ENCODE measurements at places on chromosomes 11 and 22.

DNA sequence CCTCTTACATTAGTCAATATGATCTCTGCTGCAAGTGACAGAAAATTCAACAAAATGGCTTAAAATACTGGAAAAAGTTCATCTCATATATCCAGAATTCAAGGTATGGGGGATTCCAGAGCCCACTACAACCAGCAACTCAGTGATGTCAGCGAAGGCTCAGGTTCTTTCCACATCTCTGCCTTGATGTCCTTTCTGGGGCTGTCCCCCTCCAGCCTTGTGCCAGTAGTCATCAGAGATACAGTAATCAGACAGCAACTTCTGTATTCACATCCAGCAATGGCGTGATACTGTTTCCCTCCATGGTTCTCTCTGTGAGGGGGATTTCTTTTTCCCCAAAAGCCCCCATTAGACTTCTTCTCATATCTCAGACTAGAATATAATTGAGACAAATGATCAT, 103.4 kb upstream of the USP47 start:
- DNase-seq, result no peak

DNA sequence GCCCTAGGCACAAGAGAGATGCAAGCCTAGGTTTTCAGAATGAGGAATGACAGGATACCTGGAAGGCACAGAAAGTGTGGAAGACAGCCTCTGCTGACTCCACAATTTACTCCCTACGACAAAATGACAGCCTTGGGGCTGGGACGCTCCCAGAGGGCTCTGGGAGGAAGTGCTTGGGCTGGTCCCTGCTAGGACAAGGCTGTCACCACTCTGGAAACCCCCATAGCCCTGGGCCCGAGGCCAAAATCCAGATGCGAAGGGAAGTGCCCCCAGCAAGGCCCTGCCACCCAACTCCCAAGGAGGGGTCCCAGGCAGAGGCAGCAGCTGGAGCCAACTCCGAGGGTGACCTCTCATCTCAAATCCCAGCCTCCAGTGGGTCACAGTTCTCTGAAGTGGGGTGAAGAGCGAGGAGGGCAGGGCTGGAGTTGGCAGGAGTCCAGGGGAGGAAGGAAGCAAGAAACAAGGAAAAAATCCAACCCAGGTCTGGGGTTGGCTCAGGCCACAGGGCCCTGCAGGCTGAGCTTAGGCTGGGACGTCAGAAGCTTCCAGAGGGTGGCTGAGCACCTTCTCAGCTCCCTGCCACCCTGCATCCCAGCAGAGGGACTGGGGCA, 6.3 kb upstream of the CDC42EP2 start:
- DNase-seq, result no peak

GRCh38 chr11:18304745-18305144, 17.2 kb downstream of the HPS5 start:
- no peak for DNase-seq

DNA sequence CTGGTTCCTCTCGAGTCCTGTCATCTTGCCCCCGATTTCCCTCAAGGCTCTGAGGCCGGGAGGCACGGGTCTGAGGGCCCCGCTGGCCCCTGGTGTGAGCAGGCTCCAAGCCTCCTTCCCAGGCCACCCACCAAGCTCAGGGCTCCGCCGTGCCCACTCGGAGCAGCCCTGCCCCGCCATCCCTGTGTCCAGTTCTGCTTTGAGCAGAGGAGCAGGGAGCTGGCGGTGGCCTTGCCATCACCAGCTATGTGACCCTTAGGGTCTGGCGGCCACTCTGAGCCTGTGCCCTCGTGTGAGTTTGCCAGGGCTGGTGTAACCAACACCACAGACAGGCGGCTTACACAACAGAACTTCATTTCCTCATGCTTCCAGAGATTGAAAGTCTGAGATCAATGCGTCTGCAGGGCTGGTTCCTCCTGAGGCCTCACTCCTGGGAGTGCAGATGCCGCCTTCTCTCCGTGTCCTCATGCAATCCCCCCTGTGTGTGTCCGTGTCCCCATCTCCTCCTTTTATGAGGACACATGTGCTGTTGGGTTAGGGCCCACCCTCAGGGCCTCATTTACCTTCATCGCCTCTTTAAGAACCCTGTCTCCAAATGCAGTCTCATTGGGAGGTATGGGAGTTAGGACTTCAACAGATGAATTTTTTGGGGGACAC, 36.5 kb upstream of the CELSR1 start:
- DNase-seq, result no peak

- no peak for DNase-seq
These were observed 359.8 kb downstream of the LRRC4C start for GRCh38 chr11:41099654-41100053.

DNA sequence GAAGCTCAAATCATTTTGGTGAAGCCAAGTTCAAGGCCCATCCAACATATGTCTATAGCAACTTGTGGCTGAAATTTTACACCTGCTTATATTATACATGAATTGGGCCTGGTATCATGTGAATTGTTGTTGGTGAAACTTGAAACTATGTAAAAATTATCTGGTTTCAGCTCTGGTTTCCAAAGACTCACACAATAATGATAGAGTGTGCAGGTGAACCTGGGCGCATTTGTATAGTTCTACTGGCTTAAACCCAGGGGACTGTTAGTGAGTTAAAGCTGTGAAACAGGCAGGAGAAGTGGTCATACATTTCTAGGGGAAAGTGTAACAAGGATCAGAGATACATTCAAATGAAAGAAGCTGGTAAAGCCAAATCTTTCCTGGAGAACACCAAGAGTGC, 627.3 kb downstream of the METTL15 start:
- DNase-seq, result no peak

DNA sequence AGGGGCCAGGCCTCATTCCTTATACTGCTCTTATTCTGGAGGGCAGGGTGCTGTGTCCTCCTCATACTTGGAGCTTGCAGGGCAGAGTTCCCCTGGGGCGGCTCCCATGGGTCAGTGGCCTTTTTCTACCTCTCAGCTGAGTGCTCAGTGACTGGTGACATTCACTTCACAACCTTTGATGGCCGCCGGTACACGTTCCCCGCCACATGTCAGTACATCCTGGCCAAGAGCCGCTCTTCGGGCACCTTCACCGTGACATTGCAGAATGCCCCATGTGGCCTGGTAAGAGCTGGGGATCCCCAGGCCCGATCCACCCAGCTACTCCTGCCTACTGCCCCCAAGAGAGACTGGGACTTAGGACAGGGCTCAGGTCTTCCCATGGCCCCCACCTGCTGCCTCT, 14.5 kb downstream of the OTOG start:
- no peak for DNase-seq

DNA sequence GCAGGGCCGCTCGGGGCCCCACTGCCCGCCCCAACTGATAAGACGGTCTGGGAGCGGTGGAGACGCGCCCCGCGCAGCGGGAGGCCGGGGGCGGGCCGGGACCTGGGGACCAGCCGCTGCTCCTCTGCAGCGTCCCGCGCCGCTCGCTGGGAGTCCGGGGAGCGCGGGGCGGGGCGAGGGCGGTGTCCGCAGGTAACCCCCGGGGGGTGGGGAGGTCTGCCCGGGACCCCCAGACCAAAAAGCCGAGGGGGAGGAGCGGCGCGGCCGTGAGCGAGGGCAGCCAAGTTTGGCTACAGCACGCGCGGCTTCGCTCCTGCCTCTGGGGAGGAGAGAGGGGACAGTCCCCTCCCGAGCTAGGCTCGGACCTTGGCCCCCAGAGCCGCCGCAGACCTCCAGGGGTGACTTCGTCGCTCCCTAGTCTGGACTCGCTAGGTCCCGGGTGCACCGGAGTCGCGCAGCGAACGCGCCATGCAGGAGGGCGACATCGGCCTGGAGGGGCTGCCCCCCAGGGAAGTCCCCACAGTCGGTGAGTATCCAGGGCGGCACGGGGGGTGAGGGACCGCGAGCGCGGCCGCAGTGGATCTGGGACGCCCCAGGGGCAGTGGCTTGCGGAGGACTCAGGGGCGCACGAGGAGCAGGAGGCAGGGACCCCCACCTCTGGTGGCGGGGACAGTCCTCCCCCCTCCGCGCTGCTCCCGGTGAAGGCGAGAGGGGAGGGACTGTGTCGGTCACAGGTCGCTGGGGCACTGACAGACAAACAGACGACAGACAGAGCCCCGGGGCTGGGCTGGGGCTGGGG, 92.3 kb upstream of the ANO1 start:
- DNase-seq, result no peak

- no peak for DNase-seq
These were observed 15.7 kb downstream of the TMEM121B start for GRCh38 chr22:17105143-17106129.

DNA sequence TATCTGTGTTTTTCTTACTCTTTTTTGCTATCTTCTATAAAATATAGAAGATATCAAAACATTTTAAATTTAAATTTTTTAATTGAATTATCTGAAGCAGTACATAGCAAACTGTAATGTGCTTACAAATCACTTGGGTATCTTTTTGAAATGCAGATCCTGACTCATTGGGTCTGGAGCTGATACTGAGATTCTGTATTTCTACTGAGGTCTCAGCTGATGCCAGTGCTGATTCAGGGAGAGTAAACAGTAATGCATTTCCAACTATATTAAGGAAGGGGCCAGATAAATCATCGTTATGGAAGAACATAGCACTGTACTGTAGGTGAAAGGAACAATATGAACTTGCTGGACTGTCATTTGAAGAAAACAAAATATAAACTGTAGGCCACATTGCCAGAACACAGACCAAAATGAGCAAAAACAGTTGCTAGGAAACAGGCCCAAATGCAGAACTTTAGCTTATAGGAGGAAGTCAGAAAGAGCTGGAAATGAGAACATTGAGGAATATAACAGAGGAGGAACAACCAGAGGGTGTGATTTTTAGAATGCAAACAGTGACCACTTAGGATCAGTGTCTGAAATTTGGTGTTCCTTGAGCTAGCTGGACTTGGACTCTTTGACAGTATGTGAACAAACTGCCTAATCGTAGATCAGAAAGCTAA, 3.3 kb downstream of the ARL14EP start:
- DNase-seq, result no peak

- no peak for DNase-seq
These were observed 64.3 kb downstream of the CYB5R2 start for GRCh38 chr11:7609015-7609414.

DNA sequence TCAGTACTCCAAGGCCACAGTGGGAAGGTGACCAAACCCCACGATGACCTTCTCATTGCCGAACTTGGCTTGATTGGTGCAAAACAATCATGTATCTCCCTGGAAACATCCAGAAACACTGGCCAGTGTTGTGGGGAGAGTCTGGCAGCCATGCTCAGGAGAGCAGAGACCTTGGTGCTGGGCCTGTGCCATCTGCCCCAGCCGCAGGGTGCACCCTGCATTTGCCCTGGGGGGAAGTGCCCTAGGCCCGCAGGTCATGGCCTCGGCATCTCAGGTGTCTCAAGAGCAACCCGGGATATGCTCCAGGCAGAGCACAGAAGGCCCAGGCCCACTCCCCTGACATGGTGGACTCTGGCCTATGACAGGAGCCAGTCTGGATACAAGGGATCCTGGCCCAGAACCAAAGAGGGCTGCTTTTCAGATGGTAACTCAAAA, 23.7 kb downstream of the ARVCF start:
- DNase-seq, result no peak

GRCh38 chr11:107740271-107740670, 28.4 kb upstream of the SLN start:
- no peak for DNase-seq

- no peak for DNase-seq
These were observed 2.9 kb upstream of the HTATIP2 start for GRCh38 chr11:20360650-20361049.

DNA sequence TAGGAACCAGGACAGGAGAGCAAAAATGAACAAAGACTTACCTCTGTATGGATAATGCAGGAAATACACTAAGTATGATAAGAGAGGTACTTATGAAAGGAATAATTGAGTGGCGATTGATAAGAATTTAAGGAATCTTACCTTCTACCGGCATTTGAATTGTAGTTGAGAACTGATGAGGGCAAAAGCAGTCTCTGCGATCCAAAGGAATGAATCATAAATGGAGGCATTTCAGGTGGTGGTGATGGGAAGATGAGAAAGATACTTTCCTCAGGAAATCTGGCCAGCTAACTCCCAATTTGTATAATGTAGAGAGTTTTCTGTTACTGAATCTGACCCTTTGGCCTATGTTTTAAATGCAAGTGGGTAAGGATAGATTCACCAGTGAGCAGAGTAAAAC, 71.9 kb upstream of the C11orf87 start:
- DNase-seq, result no peak

- DNase-seq, result no peak
These were observed 19.8 kb upstream of the SLC29A2 start for GRCh38 chr11:66391322-66391721.

DNA sequence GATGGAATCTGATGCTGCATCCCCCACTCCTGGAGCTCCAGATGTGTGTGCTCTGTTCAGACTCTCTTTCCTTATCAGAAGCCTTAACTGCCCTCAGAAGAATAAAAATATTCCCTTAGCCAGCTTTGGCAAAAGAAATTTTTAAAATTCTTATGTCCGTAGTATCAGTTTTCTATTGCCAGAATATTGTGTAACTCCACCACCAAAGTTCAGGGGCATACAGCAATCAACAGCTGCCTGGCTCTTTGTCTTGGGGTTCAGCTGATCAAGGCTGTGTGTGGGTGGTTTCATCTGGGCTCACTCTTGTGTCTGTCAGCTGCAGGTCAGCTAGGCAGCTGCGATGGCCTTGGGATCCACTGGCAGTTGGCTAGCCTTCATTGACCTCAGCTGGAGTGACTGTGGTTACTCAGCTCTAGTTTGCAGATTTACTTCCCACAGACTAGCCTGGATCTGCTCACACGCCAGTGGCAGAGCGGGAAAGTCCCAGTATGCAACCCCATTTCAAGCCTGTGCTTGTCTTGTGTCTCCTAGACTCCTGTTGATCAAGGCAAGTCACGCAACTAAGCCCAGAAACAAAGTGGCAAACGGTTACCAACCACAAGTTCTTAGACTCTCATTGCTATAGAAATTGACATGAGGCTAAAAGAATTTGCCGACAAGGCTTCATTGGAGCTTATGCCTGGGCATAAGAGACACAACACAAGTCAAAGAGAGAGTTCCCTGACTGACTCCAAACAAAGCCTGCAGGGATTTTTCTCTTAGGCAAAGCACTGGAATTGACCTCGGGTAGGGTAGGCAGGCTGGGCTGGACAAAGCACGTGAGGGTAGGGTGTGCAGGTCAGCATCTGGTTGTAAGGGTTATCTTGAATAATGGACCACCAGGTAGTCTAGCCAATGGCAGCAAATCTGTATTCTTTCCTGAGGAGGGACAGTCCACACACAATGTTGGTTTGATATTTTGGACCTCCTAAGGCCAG, 7.5 kb downstream of the TMEM138 start:
- DNase-seq, result no peak

DNA sequence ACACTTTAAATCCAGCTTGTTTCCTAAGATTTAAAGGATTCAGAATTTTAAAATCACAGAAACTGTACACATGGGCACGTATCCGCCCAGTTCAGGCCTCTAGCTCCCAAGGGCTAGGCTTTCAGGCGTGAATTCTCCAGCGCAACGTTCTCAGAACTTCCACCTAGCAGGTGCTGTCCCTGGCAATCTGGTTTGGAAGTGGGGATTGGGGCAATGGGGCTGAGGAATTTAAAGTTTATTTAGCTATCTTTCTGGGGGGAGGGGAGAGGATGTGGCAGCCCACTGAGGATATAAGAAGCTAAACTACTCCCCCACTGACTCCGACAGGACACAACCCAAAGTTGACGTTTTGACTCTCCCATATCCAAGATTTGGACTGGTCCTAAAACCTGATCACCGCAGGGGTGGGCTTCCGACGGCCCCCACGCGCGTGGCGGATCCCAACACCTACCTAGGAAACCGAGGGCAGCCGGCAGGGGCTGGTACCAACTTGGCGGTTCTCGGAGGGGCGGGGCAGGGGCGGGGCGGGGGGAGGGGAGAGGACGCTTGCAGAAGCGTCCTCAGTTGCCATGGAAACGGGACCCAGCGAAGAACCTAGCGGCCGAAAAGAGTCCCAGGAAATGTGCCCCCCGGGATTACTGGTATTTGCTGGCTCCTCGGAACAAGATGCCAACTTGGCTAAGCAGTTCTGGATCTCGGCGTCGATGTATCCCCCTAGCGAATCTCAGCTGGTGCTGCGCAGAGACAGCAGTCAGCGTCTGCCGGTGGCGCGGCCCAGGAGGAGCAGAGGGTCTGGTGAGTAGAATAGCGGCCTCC, at the start of gene HOATZ:
Gene HOATZ, plus strand, starts transcription at position 563 of the 816 bp plus-strand sequence. Its CDS starts 7 bp downstream, at position 570.
- no peak for DNase-seq

Measured in GM12891 (cell line).